HTR-8/SVneo (cell line): ENCODE measurements at places on chromosomes 12 and 14.

GRCh38 chr14:68790644-68791077 lies 2.2 kb downstream of the ZFP36L1 start:
- no peak for DNase-seq

DNA sequence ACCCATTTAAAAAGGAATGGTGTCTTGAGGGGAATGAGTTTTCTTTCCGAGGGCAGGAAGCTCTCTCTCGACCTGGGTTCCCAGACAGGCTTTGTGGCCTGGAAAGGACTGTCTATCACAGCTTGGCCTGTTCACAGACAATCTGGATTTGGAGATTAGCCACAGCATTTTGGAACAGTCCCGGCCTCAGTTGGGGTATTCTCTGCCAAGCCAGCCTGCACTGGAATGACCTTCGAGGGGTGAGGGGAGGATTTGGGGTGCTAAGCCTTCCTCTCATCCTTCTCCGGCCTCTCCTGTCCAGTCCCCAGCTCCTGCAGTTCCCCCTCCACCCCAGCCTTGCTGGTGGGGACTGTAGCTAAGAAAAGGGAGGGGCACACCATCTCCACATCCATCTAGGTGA lies 13.0 kb downstream of the TBX5 start:
- DNase-seq: no peak

- DNase-seq: no peak
Observed at GRCh38 chr12:116065606-116066005, 211.9 kb downstream of the MED13L start.

GRCh38 chr12:119990382-119990874 lies 1.4 kb downstream of the BICDL1 start:
- no peak for DNase-seq

GRCh38 chr14:40271480-40271879 lies 839.2 kb upstream of the FBXO33 start:
- no peak for DNase-seq

DNA sequence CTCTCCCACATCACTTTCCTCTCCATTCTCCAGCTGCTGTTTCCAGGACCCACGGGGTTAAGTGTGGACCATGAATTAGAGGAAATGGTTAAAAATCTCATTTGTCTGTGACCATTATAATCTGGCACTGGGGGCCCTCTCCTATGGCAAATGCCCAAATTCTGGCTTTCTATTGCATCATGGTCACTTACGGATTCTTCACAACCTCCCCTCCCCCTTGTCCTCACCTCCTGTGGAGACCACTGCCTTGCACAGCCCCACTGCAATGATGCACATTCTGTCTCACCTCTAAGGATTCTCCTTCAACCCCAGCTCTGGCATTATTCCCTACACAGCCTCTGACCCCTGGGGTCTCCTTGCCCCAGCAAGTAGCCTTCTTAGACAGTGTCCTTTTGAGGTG lies 18.9 kb downstream of the BCAT1 start:
- no peak for DNase-seq

- DNase-seq: no peak
Observed at GRCh38 chr12:26471560-26471959, 276.2 kb downstream of the SSPN start.

- DNase-seq: peak; percentile 68
Observed at GRCh38 chr12:188910-189621, 24.9 kb downstream of the SLC6A12 start.

- no peak for DNase-seq
Observed at GRCh38 chr12:30858471-30858870, 68.1 kb upstream of the TSPAN11 start.

- peak; percentile 11 for DNase-seq
Observed at GRCh38 chr12:20368651-20369304, 441 bp downstream of the PDE3A start.

GRCh38 chr14:69424149-69424923 lies 25.8 kb downstream of the SLC39A9 start:
- DNase-seq: no peak

DNA sequence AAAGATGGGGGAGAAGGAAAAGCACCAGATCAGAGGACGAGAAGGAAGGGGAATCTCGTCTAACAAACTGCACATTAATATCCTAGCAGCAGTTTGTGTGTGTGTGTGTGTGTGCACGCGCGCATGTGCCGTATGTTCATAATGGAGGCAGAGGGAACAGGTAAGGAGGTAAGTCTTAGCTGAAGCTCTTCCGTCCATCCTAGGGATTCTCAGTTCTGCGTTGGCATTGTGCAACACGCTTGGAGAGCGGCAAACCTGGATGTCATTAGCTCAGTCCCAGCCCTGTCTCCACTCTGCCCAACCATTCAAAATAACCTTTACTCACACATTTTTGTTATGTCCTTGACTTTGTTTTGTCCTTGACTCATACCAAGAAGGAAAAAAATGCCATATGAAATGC lies 1.6 kb upstream of the C1R start:
- no peak for DNase-seq

DNA sequence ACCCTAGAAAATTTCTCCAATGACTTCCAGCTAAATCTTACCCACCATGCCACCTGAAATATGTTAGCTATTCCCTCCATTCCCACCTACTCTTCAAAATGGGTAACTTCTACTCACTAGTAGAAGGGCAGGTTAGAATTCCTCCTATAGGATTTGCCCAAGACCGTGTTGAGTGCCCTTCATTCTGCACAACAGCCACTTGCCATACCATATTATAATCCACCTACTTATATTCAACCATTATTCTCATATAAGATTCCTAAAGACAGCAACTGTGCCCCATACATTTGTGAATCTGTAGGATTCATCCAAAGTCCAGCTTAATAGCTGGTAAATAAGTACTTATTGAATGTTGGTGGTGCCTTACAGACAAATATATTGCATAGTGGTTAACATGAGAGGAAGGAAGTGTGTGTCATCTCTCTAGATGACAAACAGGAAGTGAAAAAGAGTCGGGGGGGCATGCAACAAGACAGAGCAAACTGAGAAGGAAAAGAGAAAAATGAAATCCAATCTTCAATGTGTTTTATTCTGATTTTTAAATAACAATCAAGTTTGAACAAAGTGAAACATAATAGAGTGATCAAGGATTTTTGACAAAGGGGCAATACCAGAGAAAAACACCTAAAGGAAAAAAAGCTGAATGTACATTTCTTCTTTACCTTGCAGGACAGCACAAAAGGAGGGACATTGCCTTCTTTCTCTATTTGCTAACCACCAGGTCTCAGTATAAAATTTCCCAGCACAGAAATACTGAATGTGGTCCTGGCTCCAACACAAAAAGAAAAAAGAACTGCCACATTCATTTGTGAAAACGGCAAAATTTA lies 389.3 kb upstream of the USP15 start:
- no peak for DNase-seq

GRCh38 chr14:101598571-101599233 lies 37.4 kb downstream of the DIO3 start:
- no peak for DNase-seq

DNA sequence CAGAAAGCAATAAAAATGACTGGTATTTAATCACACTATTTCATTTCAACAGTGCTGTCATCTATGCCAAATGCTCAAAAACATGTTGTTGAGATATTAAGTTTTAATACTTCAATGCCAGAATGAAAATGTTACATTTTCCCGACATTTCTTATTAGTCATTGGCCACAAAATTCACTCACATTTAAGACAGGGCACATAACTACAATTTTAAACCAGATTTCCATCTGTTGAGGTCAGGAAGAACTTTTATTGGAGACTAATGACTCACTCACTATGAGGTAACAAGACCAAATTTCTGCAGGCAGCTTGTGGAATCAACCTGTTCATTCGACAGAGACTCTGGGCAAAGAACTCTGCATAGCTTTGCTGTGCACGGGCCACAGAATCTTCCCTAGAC lies 36.8 kb downstream of the PPTC7 start:
- DNase-seq: peak; percentile 71

GRCh38 chr12:31958569-31959160 lies 550 bp upstream of the RESF1 start:
- no peak for DNase-seq

DNA sequence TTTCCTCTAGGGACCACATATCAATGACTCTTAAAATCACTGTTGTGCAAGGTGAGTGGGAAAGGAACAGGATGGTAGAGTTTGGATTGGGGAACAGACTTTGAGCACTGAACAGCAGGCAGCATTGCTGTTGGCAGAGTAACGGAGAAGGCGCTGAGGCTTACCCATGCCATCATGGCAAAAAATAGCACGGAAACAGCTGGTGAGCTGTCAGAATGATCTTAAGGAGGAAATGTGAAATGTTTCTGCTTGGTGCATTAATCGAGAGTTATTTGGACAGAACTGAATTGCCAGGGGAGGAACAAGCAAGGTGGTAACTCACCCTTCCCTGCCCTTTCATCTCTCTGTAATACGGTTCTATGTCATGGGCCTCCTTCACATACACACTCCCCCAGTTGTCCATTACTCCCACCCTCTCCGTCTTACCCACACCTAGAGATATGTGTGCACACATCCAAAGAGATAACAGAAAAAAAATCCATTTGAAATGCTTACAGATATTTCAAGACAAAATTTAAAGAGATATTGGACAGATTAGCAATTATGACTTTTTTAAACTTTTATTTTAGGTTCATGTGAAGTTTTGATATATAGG lies 572.5 kb downstream of the DIO2 start:
- DNase-seq: no peak

GRCh38 chr14:57060276-57060955 lies 208.3 kb downstream of the EXOC5 start:
- no peak for DNase-seq

- peak; percentile 30 for DNase-seq
Observed at GRCh38 chr12:127293507-127294310, 973.3 kb upstream of the TMEM132C start.

- no peak for DNase-seq
Observed at GRCh38 chr12:89062996-89063395, 289.3 kb downstream of the DUSP6 start.

- no peak for DNase-seq
Observed at GRCh38 chr14:23025151-23025814, 9.4 kb downstream of the PSMB5 start.

GRCh38 chr12:68207276-68207675 lies 18.3 kb downstream of the IL26 start:
- DNase-seq: no peak

GRCh38 chr12:120855823-120856588 lies 48.2 kb downstream of the SPPL3 start:
- no peak for DNase-seq

- DNase-seq: peak; percentile 54
Observed at GRCh38 chr14:73295198-73295796, 58.0 kb downstream of the PAPLN start.

DNA sequence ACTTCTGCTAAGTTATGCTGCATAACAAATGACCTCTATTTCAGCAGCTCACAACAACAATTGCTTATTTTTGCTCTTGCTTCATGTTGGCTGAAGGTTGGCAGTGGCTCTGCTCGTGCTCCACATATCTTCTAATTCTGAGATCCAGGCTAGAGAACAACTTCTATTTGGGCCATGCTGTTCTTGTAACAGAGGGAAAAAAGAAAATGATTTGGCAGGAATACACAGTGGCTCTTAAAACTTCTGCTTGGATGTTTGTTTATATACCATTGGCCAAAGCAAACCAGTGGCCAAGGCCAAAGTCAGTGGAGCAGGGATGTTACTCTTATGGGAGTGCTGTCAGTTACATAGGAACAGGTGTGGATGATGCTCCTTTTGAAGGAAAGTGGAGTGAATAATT lies 32.1 kb downstream of the GPHN start:
- no peak for DNase-seq

- no peak for DNase-seq
Observed at GRCh38 chr12:95944108-95944704, 1.1 kb downstream of the AMDHD1 start.

DNA sequence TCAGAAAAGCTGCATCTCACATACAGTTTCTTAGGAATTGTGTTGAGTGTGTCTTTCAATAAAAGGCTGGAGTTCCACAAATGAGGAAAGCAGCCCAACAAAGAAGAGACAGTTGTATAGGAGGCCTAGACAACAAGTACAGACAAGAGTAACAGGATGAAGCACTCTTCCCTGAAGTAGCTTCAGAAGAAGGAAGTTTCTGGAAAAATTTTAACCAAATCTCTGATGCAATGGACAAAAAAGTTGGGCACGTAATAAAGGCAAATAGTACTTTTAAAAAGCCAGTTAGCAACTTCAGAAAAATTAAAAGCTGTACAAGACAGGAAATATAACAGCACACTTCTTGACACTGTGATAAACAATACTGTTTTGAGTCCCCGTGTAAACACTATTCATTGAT lies 134.1 kb upstream of the PLEKHG7 start:
- DNase-seq: no peak

- no peak for DNase-seq
Observed at GRCh38 chr14:100619396-100620254, 32.4 kb upstream of the BEGAIN start.

DNA sequence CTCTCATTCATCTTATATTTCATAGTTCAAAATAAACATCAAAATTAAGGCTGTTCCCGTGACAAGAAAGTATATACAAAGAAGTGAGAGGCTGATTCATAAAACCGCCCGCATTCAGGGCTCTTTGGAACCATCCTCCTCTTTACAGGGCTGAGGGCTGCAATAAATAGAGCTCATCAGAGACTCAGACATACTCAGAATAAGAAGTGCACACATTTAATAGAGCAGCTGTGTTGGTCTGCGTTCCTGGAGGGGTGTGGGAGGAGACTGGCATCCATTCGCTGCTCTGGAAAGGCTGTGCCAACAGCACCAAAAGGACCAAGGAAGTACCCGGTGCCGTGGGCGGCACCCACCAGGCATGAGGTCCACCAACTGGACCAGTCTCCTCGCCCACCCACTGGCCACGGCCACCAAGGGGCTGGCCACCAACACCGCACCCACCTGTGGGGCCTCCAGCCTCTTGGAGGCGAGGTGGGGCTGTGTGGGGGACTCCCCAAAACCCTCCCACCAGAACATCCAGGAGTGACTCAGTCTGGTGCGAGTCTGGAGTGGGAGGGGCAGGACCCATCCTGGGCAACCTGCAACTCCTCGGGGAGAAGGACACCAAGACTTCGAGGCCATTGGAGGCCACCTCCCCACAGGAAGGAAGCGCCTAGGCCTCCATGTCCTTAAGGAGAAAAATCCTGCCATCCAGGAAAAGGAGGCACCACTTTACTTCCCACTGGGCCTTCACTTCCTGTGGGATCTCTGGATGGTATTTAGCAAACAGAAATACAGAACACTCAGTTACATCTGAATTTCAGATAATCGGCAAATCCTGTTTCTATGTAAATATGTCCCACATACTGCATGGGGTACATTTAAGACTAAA lies 32.7 kb downstream of the VCPKMT start:
- DNase-seq: no peak

GRCh38 chr14:103897075-103897947 lies 30.9 kb upstream of the TDRD9 start:
- no peak for DNase-seq

DNA sequence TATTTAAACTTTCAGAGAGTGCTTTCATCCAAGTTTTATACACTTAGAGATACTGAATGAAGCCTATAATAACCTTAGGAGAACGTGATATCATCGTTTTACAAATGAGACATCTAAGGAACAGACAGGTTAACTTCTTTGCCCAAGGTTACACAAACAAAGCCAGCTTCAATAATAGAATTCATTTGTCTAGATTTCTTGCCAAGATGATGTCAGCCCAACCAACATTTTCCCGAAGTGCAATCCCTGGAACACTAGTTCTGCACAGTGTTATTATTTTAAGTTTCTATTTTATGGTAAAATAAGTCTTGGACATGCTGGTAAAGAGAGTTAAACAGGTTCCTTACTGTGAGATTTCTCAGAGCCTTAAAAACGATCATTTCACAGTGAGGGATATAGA lies 174.6 kb downstream of the SLC25A21 start:
- no peak for DNase-seq
